ENCODE measurements at places on chromosomes 16 and 17.
A peak's percentile ranks its signal among the peaks of the same experiment; 100 is the strongest.

DNA sequence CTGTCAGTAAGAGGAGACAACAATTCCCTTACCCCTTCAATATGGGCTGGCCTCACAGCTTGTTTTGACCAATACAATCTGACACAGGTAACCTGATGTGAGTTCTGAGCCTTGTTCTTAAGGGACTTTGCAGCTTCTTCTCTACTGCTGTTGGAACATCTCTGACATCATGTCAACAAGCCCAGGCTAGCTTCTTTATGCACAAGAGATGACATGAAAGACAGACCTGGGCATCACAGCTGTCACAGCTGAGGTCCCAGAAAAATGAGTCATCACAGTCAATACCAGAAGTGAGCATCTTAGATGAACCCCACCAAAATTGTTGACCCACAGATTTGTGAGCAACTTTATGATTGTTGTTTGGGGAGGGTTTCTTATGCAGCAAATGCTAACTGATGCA lies 431.7 kb upstream of the PSMD7 start:
- no peak for DNase-seq

DNA sequence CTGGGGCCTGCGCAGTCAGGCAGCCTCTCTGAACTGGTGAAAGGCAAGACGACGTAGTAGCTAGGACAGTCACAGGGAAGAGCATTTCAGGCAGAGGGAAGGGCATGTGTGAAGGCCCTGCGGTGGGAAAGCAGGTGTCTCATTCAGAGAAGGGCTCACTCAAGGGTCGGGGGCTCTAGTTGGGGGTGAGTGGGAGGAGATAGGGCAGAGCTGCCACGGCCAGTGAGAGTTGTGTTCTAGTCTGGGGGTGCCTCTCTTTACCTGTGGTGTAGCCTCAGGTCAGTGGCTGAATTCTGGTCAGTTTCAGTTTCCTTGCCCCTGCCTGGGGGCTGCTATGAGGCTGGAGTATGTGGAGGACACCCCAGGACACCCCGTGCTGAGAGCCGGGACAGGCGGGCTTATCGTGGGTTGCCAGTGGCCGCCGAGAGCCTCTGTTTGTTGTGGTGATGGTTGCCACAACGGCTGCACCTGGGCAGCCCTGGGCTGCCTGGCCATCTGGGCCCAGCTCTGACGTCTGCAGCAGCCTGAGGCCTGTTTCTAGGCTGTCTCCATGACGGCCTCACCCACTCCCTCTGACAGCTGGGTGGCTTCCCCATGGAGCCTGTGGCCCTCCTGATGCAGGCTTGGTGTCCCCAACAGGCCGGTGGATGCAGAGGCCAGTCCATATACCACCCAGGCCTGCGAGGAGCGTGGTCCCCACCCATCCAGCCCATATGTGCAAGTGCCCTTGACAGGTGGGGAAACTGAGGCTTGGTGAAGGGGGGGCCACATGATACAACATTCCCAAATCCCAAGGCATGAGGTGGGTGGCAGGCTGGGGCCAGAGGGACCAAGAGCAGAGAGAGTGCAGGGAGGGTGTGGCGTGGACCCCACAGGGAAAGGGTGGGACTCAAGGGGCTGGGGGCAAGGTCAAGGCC lies 10.8 kb downstream of the MAP2K3 start:
- DNase-seq = no peak

- DNase-seq = no peak
These were observed 58.3 kb upstream of the LGALS9 start for GRCh38 chr17:27572665-27573064.

DNA sequence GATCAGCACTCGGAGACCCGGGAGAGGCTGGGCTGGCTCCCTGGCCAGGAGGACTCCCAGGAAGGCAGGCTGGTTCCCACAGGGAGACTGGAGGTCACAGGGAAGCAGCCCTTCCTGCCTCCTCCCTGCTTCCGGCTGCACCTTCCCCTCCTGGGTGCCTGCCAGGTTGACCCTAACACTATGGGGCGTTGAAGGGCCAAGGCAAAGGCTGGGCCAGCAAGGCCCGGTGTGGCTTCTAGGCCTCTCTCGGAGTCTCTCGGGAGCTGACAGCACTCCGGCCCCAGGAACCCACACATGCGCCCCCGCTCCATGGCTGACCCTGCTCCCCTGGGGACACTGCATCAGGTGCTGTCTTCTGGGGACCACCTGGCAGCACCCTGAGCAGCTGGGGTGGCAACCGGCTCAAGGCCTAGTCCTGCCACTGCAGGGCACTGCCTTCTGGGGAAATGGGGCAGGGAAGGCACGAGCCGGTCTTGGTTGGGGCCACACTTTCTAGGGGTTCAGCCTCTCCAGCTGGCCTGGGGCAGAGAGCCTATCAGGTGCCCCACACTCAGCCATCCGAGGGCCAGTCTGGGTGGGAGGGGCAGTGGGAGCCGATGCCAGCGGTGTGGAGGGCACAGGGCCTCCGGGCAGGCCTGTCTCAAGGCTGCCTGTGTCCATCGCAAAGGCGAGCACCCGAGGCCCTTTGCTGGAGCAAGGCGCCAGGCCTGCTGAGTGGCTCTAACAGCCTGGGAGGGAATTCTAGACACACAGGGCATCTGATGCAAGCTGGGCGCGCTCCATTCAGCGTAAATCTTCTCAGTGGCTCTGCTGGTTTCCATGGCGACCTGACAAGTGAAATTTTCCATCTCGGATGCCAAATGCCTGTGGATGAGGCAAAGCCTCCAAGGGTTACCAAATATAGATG lies 5.6 kb upstream of the MTSS2 start:
- no peak for DNase-seq

GRCh38 chr17:68771867-68772515 lies 170.8 kb upstream of the FAM20A start:
- DNase-seq = no peak

DNA sequence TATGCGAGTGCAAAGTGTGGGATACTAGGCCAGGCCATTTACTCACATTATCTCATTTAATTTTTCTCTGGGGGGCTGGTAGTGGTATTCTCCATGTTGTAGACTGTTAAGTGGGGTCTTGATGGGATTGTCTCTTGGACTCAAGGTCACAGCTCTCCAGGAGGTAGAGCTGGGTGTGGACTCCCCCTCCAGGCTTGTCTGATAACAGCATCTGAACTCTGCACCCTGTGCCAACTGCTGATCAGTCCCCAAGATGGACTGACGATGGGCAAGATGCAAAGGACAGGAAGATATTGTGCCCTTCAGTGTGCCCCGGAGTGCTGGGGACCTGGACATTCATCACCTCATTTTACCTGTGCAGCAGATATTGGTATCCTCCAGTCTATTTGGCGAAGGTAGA lies 147.8 kb downstream of the MSI2 start:
- no peak for DNase-seq

DNA sequence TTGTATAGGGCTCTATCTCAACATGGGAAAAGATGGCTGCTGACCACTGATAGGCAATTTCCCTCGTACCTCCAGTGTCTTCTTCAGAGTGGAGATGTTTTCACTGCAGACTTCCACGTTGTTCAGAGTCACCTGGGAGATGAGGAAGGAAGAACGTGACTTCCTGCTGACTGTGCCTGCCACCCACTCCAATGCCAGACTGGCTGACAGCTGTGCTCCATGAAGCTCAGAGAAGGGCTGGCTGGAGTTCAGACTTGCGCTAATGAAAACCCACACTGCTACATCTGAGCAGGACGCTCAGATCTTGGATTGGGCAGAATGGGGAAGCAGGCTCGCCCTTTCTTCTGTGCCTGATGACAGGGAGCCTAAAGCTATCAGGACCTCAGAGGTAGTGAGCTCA lies 33.1 kb downstream of the COG4 start:
- DNase-seq = no peak

GRCh38 chr17:630801-631200 lies 83.8 kb downstream of the VPS53 start:
- no peak for DNase-seq

- DNase-seq = no peak
These were observed 82.9 kb upstream of the RCVRN start for GRCh38 chr17:9987779-9988585.

- DNase-seq = peak; percentile 74
These were observed 44.3 kb downstream of the TBC1D16 start for GRCh38 chr17:79991140-79991923.

GRCh38 chr16:27769561-27770255 lies 219.8 kb downstream of the KATNIP start:
- no peak for DNase-seq

- no peak for DNase-seq
These were observed 99.3 kb upstream of the FAM20A start for GRCh38 chr17:68700421-68700820.

- DNase-seq = no peak
These were observed 21.8 kb upstream of the BCO1 start for GRCh38 chr16:81216706-81217105.

- DNase-seq = no peak
These were observed 41.0 kb downstream of the FZD2 start for GRCh38 chr17:44598329-44598728.

GRCh38 chr17:27269974-27270373 lies 23.9 kb upstream of the WSB1 start:
- DNase-seq = no peak

DNA sequence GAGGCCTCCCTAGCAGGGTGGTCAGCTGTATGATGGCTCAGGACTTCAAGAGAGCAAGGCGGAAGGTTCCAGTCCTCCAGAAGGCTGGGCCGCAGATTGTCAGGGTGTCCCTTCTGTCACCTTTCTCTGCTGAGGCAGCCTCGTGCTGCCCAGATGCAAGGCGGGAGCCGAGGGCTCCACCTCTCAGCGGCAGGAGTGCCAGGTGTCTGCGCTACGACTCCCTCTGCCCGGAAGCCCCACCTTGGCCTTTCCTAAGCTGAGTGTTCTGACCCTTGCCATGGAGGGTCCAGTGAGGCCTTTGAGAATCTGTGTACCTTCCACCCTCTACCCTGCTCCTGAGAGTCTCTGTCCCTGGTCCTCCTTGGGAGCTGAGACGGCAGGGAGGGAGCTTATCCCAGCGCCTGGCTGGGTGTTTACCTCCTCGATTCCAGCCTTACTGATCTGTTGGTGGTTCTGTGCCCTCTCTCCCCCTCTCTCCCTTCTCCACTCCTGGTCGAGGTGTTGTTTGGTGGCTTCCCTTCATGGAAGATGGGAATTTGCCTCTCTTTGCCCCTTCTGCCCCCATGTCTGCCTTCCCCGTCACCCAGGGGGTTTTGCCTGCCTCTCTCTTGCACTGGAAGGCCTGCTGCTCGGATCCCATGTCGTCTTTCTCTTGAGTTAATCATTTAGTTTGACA lies 2.2 kb upstream of the ZNF750 start:
- DNase-seq = no peak

- DNase-seq = no peak
These were observed 62.6 kb downstream of the ZFHX3 start for GRCh38 chr16:72985148-72985941.

GRCh38 chr16:84774810-84775209 lies 45.0 kb upstream of the CRISPLD2 start:
- DNase-seq = no peak

GRCh38 chr16:57720142-57720575 lies 15.4 kb upstream of the KATNB1 start:
- DNase-seq = no peak

GRCh38 chr17:34163646-34164045 lies 91.4 kb upstream of the CCL2 start:
- no peak for DNase-seq

GRCh38 chr17:82603981-82604448 lies 44.2 kb downstream of the WDR45B start:
- peak; percentile 23 for DNase-seq

- DNase-seq = no peak
These were observed 375.6 kb downstream of the SOX9 start for GRCh38 chr17:72496461-72496860.

GRCh38 chr16:13013043-13013442 lies 111.6 kb downstream of the SHISA9 start:
- no peak for DNase-seq

- DNase-seq = no peak
These were observed 48.8 kb downstream of the MYH11 start for GRCh38 chr16:15808071-15808470.

DNA sequence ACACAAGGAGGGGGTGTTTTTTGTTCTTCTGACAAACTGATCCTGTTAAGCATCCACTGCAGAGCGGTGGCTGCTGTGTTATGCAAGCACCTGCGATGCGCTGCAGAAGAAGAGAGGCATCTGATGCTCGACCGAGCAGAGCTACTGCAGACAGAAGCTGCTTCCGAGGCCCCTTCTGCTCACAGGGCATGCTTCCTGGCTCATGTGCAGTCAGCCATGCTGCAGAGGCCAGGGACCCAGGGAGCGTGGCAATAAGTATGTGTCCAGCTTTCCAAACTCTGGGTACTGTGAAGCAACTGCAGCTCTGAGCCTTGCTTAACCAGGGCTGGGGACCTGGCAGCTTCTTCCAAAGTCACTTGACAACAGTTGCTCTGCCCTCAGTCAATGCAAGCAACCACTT lies 448.6 kb upstream of the RBFOX1 start:
- no peak for DNase-seq

DNA sequence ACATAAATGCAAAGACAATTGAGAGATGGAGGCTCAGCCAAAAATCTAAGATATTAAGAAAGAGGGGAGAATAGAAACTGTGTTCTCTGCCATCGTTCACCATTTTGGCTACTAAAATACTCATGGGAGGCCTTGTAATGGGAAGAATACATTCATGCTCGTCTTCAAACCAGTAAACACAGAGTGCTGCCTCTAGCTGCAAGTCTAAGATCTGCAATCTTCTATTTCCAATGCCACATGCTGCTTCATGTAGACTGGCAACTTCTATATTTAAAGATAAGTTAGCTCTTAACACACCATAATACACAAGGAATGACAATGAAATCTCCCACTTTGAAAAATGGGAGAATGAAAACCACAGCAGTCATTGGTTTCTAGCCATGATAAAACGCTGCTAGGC lies 387.3 kb downstream of the HS3ST3B1 start:
- DNase-seq = no peak

GRCh38 chr17:82217120-82217529 lies 4.5 kb upstream of the CCDC57 start:
- DNase-seq = no peak

DNA sequence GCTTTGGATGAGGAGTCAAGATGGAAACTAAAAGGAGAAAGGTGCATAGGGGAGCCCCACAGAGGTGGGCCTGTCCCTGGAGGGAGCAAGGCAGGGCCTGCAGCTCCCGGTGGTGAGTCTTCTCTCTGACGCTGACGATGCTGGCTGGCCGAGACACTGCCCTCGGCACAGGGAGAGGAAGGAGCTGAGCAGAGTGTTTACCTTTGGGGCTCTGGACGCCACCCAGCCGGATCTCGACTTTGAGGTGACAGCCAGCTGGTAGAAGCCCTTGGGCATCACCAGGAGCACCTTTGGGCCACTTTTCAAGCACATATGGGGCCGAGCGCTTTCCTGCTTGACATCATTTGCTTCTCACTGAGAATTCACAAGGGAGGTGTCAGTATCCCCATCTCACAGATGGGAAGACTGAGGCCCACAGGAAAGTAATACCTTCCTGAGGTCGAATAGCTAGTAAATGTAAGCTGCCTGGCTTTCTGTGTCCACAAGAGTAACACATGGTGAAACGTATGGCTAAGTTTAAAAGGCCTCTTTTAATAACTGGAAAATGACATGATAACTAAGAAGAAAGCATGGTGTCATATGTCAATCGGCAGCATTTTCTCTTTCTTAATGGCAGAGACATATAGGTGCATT lies 294.3 kb upstream of the TNRC6C start:
- DNase-seq = no peak

- no peak for DNase-seq
These were observed 55.7 kb downstream of the ABR start for GRCh38 chr17:1123921-1124715.

GRCh38 chr17:50569592-50569991 lies 9.1 kb downstream of the CACNA1G start:
- DNase-seq = no peak
